ENCODE measurements at places on chromosomes 7 and 10. TPM values are rescaled to one million over a fixed set of nuclear protein-coding genes. Genes with fewer than 3 reads are reported as not detected.
A peak's percentile ranks its signal among the peaks of the same experiment; 100 is the strongest.

Gene SRPK2
- total RNA-seq: 42.6 TPM

Gene ZNF853
- total RNA-seq: 0.38 TPM

- DNase-seq: peak; percentile 71
Measured at GRCh38 chr10:99341860-99342490, 12.8 kb downstream of the CNNM1 start.

DNA sequence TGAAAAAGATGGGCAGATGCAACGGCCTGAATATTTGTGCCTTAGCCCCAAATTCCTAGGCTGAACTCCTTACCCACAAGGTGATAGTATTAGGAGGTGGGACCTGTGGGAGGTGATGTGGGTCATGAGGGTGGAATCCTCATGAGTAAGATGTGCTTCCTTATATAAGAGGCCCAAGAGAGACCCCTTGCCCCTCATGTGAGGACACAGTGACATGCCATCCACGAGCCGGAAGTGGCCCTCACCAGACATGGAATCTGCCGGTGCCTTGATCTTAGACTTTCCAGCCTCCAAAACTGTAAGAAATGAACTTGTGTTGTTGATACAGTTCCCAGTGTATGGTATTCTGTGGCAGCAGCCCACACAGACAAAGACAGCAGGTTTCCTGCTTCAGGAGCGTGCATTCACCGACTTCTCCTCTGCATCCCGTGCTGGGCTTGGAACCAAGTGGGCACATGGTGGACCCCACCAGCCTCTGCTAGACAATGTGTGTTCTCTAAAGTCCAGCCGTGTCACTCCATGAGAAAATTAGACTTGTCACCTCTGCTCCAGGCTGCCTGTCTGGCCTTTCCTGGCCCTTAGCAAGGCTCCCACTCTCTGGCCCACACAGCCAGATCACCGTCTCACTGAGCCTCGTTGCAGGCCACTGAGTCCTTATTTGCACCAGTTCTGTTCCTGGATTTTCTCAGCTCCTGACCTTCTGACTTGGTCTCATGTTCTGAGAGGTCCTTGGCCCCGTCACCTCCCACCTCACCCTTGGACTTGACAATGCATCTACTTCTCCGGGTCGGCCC lies 52.9 kb upstream of the CACUL1 start:
- no peak for DNase-seq

DNA sequence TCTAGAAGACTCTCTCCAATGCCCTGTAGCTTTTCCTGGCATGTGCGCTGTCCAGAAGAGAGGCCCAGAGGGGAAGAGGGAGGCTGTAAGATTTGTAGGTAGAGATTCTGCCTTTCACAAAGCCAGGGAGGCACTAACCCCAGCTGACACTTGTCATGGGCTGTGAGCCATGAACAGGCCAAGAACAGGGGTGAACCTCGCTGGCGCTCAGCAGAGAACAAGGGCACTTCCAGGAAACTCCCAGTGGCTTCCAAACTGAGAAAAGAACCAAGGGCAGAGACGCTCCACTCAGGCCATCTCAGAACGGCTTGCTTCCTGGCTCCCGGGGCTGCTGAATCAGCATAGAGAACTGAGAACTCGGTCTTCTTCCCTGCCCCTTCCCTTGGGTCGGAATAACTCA lies 257.8 kb upstream of the ZNF32 start:
- no peak for DNase-seq

- DNase-seq: no peak
Measured at GRCh38 chr10:70914316-70914864, 26.0 kb upstream of the PCBD1 start.

DNA sequence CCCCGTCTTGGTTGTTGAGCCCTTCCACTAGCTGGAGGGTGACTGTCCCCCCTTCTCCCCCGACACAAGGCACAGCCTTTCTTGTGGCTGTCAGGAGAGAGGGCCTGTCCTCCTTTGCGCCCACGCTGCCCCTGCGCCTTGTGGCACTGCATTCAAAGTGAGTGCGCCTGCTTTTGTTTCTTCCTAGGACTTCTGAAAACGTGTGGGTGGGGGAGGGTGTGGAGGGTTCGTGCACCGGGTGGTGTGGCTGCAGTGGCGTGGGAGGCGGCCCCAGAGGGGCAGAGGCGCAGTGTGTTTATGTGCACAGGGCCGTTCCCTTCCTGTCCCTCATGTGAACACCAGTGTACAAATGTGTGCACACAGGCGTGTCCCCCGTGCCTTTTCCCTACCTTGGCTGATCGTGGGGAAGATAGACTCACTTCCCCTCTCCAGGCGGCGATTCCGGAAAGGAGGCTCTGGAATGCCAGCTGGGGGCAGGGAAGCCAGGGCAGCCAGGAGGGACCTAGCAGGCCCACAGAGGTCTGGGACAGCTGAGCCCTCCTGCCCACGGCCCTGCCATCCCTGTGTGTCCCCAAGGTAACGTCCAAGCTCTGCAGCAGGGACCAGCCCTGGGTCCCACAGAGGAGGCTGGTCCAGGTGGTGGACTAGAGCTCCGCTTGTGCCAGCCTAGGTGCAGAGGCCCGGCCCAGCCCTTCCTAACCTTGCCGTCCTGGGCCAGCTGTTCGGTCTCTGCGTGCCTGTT lies 88.8 kb downstream of the LHPP start:
- no peak for DNase-seq

DNA sequence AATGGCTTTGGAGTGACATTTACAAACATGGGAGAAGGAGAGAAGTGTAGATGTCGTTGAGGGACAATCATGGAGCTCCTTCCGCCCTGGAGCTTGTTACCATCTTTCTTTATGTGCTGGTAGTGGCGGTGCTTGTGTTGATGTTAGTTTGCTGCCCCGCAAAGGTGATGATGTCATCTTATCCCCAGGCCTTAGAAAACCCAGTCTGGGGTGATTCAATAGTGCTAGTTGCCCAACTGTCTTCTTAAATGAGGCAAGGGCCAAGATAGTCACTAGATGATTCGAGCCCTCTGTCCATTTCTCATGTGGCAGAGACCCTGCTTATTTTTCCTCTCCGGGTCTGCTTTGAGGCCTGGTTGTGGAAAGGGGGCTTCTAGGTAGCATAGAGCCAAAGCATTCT lies 277.4 kb downstream of the CCSER2 start:
- no peak for DNase-seq

- DNase-seq: no peak
Measured at GRCh38 chr10:95196046-95196445, 2.0 kb downstream of the ACSM6 start.

- DNase-seq: no peak
Measured at GRCh38 chr10:3548702-3549101, 236.3 kb downstream of the KLF6 start.

Gene TMEM243
- 39.0 TPM for total RNA-seq

DNA sequence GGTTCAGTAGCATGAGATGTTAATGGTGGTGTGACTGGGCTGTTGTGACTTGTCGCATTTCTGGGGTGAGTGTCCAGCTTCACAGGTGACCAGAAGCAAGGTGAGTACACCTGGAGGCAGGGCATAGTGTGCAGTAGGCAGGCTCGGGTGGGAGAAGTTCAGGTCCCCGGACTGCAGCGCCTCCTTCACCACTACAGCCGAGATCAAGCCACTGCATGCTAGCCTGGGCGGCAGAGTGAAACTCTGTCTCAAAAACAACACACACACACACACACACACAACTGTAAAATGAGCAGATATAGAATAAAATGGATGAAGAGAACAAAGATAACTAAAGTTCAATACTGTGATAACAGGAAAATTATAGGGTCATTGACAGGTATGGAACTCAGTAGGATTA lies 11.1 kb upstream of the PARD3 start:
- DNase-seq: no peak

Data from LHCN-M2 (cell line).